ENCODE measurements at places on chromosomes 4 and X.

GRCh38 chr4:119299741-119300100 is 22.2 kb downstream of the FABP2 start:
- no peak for DNase-seq

- DNase-seq, result no peak
These were observed 72.1 kb downstream of the MAGEC1 start for GRCh38 chrX:141975839-141976238.

DNA sequence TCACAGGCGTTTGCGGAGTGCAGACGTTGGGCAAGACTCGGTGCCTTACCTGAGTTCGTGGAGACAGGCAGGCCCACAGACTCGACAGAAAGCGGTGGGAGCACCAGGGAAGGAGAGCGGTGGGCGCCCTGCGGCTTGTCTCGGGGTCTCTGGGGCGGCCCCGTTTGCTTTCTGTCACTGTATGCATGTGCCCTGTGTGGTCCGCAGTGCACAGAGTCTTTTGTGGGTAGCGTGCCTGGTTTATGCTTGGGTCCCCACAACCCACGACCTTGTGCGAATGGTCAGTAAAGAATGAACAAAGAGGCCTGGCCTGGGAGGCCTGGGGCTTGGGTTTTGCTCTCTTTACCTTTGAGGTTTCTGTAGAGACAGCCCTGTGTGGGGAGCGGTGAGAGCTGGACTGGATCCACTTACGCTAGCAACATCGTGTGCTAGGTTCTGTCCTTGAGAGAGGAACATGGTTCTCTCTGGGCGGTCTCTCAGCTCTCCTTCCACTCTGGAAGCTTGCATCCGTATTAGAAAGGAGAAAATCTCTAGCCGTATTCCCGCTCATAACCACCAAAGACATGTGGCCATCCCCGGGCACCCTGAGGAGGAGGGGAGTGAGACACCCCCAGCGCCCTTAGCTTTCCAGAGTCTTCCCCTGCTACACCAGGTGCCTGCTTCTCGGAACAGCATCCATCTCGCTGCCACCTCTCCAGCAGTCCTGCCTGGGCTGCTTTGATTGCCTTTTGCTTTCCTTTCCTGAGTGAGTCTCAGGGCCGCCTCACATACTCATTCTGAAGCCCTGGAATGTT is 1.2 kb downstream of the TADA2B start:
- no peak for DNase-seq

DNA sequence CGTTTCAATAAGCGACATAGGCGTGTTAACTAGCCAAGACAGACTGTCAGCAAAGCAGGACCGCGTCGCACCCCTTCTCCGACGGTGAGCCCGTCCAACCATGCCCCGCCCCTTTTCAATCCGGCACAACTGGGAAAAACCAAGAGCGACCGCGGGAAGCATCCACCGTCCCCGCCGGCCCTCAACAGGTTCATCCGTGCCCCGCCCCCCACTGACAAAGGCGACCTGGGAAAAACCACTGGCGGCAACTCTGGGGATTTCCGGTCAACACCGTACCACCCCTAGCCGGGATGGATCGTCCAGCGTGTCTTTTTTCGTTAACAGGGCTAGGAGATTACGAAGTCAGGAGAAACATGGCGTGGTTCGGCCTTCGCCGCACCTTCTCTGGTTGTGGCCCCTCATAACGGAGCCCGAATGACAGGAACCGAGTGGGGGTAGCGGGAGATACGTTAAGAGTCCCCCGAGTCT is 377 bp downstream of the TIMM17B start:
- peak; percentile 85 for DNase-seq

All from glutamatergic neuron (in vitro differentiated cells).